ENCODE measurements at places on chromosomes 11 and 22.

DNA sequence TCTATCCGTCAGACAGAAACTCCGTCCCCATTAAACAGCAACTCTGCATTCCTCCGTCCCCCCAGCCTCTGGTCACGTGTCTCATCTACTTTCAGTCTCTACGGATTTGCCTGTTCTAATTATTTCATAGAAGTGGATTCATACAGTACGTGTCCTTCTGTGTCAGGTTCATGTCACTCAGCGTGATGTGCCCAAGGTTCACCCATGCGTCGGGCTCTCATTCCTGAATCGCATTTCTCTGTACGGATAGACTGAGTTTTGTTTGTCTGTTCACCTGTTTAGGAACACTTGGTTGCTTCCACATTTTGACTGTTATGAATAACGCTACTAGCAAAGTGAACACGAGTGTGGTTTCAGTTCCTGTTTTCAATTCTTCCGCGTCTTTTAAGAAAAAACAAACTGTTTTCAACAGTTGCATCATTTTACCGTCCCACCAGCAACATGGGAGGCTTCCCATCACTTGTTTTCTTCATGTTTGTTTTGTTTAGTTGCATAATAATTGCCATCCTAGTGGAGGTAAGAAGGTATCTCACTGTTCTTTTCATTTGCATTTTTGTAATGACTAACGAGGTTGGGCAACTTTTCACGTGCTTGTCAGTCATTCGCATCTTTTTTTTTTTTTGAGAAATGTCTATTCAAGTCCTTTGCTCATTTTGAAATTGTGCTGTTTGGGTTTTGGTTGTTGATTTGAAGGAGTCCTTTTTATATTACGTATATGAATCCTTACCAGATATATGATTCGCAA, 8.9 kb upstream of the NLRP6 start:
- no peak for DNase-seq

GRCh38 chr11:91178366-91178765, 955.5 kb upstream of the CHORDC1 start:
- DNase-seq: no peak

- no peak for DNase-seq
Observed at GRCh38 chr22:49934891-49935557, 16.6 kb downstream of the CRELD2 start.

DNA sequence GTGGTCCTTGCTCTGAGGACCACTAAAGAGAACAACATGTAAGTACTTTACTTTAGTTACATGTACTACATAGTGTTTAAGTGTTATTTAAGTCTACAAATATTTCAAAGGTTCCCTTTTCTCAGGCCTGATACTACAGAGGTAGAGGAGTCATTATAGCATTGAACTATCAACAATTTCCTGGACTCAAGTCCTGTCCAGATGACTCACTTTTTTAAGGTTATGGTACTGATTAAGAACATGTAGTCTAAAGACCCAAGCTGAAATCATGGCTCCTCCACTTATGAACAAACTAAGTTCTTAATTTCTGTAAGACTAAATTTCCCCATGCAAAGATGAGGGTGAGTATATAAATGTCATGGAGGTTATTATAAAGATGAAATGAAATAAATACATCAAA, 74.7 kb downstream of the NARS2 start:
- no peak for DNase-seq

- no peak for DNase-seq
Observed at GRCh38 chr11:32953700-32954099, 61.1 kb downstream of the QSER1 start.

DNA sequence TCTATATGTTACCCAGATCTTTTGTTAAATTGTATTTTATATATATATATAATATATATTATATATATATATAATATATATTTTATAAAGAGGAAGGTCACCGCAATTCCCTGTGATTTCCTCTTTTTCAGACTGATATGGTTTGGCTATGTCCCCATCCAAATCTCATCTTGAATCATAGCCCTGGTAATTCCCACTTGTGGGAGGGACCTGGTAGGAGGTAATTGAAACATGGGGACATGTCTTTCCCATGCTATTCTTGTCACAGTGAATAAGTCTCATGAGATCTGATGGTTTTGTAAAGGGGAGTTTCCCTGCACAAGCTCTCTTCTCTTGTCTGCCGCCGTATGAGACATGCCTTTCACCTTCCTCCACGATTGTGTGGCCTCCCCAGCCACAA, 157.6 kb downstream of the RAB38 start:
- no peak for DNase-seq

GRCh38 chr11:47606731-47607130, 12.5 kb upstream of the C1QTNF4 start:
- no peak for DNase-seq

GRCh38 chr11:128246364-128246801, 341.0 kb downstream of the ETS1 start:
- DNase-seq: no peak

DNA sequence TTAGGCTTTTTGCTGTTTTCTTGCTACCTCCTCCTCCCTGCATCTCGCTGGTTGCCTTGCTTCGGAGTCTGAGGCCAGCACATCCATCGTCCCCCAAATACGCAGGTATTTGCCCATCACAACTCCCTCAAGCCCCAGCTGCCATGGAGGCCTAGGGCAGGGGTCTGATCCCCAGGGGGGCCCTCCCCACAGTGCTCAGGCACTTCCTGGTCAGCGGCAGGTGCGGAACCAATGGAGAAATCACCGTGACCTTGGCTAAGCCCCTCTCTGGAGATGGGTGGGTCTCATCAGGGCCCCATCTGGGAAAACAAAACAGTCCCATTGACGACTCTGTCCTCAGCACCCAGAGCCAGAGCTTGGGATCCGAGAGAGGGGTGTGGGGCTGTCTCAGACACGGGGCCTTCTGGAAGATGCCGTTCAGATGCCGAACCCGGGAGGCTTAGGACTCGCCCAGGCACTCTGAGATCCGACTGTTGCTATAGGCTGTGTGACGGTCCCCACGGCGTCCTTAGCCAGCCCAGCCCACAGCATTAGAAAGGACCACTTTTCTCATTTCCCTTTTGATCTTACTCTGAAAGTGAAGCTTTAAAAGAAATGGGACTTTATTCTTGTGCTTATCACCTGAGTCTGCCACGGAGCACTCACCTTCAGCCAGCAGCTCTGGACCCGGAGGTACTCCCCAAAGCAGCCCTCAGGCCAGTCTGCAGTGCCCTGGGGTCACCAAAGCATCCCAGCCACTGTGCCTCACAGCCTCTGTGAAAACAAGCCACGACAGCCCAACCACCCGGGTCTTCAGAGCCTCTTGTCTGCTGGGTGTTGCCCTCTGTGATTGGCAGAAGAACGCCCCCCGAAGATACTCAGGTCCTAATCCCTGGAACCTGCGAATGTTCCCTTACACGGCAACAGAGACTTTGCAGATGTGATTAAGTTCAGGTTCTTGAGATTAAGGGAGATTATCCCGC, 61.2 kb upstream of the SLC22A12 start:
- no peak for DNase-seq

DNA sequence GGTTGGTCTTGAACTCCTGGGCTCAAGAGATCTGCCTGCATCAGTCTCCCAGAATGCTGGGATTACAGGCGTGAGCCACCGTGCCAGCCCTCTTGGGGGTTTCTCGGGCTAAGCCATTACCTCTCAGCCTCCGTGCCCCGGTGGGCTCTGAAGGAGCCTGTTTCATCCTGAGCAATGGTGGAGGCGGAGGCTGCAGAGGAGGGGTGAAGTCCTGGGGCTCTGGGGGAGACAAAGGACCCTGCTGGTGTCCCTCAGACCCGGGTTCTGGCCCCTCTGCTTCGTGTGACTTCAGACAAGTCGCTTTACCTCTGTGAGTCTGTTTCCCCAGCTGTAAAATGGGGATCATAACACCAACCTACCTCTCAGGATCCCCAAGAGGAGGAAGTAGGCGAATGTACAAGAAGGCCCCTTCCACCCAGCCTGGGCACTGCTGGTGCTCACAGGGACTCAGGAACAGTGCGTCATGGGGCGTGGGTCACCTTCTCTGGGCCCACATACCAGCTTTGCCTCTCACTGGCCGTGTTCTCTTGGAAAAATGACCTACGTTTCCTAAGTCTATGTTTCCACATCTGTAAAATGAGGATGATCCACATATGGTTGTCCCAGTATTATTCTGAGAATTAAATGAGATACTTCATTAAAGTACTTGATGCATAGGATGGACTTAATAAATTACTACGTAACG, 36.8 kb downstream of the RIBC2 start:
- DNase-seq: no peak

GRCh38 chr11:19713196-19714021, 772 bp downstream of the NAV2 start:
- no peak for DNase-seq

DNA sequence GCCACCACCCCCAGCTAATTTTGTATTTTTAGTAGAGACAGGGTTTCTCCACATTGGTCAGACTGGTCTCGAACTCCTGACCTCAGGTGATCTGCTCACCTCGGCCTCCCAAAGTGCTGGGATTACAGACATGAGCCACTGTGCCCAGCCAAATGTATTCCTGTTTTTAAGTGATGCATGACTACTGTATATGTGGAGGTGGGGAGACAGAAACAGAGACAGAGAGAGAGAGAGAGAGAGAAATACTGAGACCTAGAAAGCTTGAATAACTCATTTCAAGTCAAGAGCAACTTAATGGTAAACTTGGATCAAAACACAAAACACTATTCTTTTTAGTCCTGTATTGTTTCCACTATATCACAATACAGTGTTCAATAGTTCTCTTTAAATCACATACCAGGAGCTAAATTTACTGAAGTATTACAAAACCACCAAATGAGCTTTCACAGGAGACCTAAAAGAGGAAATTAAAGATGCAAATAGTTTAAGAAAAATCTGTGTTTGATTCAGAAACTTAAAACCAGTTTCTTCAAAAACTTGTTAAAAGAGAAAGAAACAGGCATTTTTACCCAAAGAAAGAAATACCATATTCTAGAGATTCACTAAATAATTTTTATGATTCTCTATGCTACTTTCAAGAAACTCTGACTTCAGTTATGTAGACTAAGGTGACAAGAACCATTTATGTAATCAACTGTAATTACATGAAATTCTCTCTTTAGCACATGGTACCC, 188.7 kb downstream of the ETS1 start:
- no peak for DNase-seq

GRCh38 chr11:1340111-1340510, 30.7 kb upstream of the TOLLIP start:
- no peak for DNase-seq

DNA sequence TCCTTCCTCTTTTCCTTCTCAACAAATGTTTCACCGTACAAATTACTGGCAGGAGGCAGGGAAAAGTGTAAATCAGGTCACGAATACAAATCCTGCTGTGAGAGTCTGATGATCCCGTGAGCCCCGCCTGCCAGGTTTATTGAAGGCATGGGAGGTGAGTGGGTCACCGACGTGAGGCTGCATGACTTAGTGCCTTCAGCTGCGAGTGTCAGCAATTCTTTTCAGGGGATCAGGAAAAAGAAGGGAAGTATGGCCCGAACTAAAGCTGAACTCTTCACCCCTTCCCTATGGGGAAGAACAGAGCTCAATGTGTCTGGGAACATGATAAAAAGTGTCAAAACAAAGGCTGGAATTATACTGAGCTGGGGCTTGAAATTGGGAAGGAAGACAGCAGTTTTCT, 166.2 kb downstream of the OPCML start:
- DNase-seq: no peak

Data from cortex of kidney (tissue), 1 donor.